CD4-positive, alpha-beta T cell (primary cell): ENCODE measurements at places on chromosomes 16 and 17.

DNA sequence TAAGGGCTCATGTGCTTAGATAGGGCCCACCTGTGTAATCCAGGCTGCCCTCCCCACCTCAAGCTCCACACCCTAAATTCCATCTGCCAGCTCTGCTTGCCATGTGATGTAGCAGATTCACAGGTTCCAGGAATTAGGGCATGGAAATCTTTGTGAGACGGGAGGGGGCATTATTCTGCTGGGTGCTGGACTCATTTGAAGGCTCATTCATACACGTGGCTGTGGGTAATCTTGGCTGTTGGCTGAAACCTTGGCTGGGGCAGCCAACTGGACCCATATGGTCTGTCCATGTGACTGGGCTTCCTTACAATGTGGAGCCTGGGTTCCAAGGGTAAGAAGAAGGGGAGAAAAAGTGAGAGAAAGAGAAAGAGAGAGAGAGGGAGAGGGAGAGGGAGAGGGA is 115.1 kb downstream of the CYLD start:
- no peak for DNase-seq

DNA sequence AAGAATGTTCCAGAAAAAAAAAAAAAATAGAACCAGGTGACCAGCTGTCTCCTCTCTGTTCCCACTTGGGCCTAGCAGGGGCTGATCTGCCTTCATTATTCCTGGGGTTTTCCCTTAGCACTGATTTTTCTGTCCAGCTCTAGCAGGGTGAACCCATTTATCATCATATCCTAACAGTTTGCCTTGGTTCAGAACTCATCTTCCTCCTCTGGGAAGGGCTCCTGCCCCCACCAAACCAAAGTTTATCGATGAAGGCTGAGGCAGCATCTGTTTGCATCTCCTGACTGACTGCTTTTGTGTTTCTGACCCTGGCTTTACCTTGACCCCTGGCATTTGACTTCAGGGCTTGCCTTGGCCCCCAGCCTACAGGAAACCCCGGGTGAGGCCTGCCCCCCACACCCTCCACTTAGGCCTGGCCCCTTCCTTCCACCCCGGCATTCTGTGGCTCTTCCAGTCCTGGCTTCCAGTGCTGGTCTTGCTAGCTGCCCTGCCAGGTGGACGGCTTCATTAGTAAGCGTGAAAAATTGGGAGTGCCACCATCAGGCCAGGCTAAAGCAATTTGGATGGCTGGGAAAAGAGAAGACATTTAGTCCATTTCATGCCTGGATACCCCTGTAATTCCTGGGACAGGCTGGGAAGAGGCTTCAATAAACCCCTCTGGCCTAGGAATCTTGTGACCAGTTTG is 164.9 kb downstream of the CCDC182 start:
- no peak for DNase-seq

DNA sequence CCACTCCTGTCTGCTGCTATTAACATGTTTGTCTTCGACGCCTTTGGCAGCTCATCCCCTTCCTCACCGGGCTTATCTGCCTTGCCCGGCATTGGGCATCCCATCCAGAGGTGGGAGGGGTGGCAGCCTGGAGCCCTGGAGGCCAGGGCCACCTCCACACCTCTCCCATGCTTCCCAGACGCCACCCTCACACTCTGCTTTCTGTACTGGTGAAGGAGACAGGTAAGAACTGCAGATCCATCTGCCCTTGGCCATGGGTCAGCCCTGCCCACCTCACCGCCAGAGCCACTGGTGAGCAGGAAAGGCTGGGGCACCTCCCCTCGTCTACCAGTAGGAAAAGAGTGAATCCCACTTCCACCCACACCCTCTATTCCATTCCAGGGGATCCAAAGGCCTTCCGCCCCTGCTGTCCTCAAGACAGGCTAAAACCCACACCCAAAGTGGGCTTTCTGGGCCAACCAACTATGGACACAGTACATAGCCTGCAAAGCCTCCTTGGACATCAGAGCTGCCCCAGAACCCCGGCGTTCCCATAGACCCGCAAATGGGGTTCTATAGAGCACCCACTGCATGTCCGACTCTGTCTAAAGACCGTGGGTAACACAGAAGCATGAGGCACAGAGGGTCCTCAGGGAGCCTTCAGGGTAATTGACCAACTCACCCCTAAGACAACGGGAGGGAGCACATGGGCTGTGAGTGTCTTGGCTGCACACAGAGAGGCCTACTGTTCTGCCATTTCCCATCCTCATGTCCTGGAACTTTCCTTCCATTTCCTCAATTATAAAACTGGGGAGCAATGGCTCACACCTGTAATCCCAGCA is 23.4 kb upstream of the RBFOX3 start:
- no peak for DNase-seq

DNA sequence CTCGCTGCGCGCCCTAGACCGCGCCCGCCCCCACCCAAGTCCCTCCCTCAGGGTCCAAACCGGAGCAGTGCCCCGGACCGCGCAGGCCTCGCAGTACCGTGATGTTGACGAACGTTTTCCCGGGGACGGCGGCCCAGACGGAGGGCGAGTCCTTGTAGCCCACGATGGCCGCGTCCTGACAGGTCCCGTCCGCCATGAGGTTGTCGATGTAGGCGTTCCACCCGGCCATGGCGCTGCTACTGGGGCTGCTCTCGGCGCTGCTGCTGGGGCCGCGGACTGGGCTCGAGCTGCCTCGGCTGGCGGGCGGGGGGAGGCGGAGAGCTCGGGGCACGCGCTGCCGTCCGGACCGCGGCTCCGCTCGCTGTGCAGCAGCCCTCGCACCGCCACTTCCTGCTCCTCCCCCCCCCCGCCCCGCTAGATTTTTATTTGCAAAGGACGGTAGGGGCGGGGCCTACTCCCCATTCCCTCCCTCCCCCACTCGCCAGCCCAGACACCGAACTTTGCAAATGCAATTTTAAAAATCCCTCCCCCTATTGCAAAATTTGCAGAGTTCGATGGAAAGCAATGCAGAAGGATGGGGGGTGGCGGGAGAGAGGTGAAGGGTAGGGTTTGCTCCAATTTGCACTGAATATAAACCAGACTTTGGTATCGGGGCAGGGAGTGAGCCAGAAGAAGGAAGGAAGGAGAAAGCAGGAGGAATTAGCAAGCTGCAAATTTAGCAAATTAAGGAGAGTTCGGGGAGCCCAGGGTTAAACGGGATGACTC is at the start of gene PFN1:
TSS of gene PFN1 (minus strand) at position 365 of the 765 bp plus-strand sequence. CDS start at position 229, 136 bp downstream.
- peak; percentile 91 for DNase-seq

- no peak for DNase-seq
Measured at GRCh38 chr17:77231076-77231871, 90.5 kb downstream of the SEC14L1 start.

- no peak for DNase-seq
Measured at GRCh38 chr16:4266372-4266771, 6.5 kb downstream of the TFAP4 start.

DNA sequence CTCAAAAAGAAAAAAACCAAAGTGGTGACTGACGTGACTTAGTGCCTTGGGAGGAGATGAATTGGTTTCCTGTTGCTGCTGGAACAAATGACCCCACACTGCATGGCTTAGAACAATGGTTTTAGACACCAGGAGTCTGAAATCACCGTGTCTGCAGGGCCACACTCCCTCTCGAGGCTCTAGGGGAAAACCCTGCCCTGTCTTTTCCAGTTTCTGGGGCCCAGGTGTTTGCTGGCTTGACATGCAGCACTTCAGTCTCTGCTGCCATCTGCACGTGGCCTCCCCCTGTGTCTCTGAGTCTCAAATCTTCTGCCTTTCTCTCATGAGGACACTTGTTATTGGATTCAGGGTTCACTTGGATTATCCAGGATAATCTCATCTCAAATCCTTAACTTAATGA is 323.8 kb upstream of the TNRC6C start:
- DNase-seq = no peak

GRCh38 chr17:57518587-57519581 is 226.2 kb downstream of the CCDC182 start:
- DNase-seq = no peak
